ENCODE measurements at places on chromosomes 2 and 18.

DNA sequence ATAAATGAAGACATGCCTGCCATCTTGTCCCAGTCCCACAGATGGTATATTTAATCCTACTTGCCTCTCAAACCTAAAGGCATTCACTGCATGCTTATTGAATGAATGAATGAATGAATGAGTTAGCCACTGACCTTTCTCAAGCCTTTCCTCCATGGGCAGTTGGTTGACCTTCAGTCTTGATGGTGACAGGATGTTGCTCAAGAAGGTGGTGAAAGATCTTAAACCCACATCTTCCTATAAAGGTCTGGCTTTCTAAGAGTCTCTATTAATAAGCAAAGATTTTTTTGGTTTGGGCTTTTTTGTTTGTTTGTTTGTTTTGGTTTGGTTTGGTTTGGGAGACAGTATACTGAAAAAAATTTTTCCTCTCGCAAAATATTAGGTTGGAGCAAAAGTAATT is 41.7 kb downstream of the KIAA2012 start:
- DNase-seq = no peak

GRCh38 chr2:176679061-176679669 is 409.9 kb downstream of the MTX2 start:
- no peak for DNase-seq

DNA sequence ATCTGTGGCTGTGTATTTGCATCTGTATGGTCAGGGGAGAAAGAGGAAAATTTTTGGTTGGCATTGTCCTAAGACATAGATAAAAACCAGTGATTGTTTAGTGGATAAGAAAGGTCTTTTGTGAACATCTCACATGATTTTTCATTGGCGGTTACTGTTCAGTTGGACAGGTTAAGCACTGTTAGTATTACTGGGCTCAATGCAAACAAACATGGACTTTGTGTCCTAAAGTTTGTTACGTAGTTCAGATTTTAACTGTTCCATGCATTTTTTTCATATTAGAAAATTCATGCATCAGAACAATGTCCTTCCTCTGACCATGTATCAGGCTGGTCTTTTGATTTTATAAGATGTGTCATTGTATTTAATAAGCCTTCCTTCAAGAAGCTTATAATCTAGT is 368.0 kb downstream of the MEIS1 start:
- no peak for DNase-seq

GRCh38 chr2:127356531-127356930 is 31.2 kb downstream of the MAP3K2 start:
- no peak for DNase-seq

- no peak for DNase-seq
Measured at GRCh38 chr2:47300609-47301276, 102.2 kb upstream of the MSH2 start.

GRCh38 chr2:190677255-190677654 is 28.4 kb downstream of the NAB1 start:
- DNase-seq = no peak

DNA sequence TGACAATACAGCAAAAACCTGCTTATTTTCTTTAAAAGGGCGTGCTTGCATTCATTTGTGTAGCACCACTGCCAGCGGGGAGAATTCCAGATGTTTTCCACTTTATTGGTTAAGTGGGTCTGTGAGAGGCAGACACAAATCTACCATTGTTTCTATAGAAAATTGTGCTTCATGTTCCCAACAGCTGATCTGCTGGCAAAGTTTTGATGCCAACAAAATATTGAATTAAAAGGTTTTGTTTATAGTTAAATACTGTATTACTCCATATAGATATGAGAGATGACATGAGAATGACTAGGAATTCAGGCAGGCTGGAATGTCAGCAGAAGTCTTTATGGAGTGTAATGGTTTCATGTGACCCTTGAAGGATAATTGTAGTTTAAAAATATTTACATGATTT is 182.7 kb downstream of the MC4R start:
- DNase-seq = no peak

DNA sequence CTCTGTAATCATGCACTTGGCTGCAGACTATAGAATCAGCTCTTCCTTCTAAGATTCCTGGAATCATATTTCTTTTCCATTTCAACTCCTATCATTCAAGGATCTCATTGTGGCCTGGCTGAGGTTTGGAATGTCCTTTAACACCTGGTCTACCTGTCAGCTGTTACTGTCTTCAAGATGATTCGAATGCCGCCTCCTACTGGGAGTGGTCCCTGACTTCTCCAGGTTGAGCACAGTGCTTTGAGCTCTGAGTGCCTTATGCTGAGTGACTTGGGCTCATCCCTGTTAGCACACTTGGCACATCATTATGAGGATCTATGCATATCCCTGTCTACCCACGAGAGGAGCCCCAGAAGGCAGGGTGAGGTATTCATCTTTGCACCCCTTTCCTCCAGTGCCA is 87.6 kb downstream of the MARCHF4 start:
- no peak for DNase-seq

DNA sequence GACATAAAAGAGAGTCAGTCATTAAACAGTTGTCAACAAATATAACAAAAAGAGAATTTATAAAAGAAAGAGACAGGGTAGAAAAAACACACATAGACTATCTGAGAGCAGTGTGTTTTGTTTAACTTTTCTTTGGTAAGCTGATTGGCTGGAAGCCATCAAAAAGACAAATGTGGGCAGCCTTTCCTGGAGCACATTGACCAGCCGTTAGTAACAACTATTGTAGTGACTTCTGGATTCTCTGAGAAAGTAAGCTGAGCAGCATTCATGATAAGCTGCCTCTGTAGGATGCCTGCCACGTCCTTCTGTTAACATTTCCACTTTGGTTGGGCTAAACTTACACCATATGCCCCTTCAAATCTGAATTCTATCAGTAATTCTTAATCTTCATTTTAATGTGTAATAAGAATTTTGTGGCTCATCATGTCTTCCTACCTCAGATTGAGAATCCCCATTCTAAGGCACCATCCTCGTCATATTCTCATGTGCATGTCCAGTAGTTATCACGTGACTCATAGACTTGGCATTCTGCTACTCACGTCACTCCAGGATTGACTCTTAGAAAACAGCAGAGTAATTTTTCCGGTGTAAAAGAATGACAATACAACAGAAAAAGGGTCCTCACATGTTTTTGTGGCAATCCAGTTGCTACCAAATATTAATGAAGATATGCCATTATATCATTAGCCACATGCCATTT is 43.4 kb upstream of the DNAJC10 start:
- peak; percentile 9 for DNase-seq

DNA sequence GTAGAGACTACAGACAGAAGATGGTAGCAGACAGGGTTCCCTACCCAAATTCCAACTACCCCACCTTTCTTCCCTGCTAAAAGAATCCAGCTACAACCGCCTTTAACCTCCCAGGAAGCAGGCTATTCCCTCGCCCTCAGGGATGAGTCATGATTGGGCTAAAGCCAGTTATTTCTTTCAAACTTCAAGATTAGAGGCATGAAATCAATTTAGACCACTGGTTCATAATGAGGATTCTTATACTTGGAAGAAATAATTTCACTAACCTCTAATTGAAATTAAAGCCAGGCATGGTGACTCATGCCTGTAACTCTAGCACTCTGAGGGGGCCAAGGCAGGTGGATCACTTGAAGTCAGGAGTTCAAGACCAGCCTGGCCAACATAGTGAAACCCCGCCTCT is 20.0 kb downstream of the TRIP12 start:
- DNase-seq = peak; percentile 61

DNA sequence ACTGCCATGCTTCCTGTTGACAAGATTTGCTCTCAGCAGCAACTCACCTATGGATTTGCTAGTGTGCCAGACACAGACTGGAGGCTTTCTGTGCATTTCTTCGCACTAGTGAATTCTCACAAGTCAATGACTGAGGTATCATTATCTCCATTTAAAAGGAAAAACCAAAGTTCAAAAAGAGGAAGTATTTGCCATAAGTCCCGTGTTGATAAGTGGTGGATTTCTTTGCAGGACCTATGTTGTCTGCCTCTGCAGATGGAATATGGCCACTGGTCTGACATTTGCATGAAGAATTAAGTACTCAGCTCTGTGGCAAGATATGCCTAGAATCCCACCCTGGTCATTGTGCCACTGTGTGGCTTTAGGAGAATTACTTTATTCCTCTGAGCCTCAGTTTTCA is 299.6 kb downstream of the PAX3 start:
- DNase-seq = no peak

DNA sequence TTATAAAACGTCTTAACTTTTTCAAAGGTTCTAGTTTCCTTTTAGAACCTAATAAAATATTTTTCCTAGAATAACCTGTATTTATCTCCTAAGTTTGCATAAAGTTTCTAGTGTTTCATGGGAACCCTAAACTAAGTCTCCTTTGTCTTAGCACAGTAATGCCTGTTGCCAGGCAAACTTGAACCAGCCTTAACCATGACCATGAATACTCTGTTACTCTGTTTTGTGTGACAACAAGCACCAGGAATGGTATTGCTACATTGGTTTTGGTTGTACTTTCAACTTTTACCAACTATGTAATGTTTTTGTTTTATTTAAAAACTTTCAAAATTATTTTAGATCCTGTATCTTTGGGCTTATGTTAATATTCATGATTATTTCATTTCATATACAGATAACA is 137.6 kb downstream of the CERS6 start:
- no peak for DNase-seq

GRCh38 chr2:226895579-226895978 is 59.7 kb downstream of the RHBDD1 start:
- no peak for DNase-seq

DNA sequence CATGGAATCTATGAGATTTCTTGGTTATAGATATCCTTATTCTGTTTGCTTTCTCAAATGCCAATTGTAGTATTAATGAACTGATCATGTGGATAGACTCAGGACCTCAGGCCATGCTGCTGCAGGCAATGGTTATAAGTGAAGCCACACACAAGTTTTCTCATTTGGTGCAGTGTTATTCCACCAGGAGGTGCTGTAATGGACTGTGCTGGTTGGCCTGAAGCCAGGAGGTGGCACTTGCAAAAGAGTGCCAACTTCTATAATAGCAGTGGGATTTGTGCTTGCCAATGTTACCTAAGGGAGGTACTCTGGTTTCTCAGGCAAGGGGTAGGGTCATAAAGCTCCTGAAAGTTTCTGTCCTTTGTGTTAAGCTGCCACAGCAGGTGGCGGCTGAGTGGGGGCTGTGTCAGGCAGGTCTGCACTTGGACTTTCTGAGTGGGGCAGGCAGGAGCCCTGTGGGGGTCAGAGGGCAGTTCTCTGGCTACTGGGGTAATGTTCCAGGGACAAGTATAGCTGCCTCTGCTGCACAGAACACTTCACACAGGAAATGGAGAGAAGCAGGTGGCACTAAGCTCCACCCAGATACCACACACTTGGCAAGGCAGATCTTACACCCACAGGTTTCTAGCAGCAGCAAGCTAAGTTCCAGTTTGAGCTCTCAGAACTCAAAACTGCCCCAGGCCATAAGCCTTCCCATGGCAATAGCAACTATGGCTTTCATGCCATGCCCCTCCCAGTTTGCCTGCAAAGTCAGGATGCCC is 352.6 kb upstream of the CWC22 start:
- no peak for DNase-seq

- DNase-seq = no peak
Measured at GRCh38 chr18:13291745-13292447, 73.3 kb downstream of the LDLRAD4 start.

GRCh38 chr2:128584296-128584890 is 265.7 kb upstream of the HS6ST1 start:
- peak; percentile 54 for DNase-seq

GRCh38 chr2:39381653-39382052 is 55.4 kb downstream of the MAP4K3 start:
- no peak for DNase-seq

DNA sequence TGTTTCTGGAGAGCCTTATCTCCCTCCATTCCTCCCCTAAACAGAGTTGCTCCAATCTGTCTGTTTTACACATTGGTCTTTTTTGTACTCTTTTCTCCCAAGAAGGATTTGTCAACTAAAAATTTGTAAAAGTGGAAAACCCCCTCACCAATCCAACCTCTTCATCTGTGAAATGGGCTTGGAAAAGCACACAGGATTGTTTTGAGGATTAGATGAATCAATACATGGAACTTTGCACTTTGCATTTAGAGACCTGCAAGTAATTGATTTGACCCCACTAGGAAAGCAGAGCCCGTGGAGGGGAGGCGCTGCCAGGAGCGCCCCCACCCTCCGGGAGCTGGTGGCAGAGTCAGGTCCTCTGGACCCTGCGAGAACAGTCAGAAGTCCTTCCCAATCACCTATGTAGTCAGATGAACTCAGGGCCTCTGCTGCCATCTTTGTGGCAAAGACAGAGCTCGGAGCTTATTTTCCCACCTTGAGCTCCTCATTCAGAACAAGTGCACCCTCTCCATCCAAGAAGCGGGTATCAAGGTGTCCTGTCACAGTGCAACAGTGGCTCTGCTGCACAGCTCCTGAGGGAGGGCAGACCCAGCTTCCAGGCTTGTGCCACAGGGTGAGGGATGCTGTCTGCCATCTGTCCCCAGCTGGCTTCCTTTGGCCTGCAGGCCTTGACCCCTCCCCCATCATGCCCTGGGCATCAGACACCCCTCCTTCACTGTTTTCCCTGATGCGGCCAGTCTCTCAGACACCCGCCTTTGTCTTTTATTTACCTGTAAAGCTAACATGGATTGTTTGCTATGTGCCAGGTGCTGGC is 1.7 kb upstream of the TMEM185B start:
- no peak for DNase-seq
